Stimulated activated CD8-positive, alpha-beta memory T cell treated with anti-CD3 and anti-CD28 coated beads, Interleukin-7, amount 100 ng/mL, for 1 hour (primary cell): ENCODE measurements at places on chromosomes 6 and 20.

DNA sequence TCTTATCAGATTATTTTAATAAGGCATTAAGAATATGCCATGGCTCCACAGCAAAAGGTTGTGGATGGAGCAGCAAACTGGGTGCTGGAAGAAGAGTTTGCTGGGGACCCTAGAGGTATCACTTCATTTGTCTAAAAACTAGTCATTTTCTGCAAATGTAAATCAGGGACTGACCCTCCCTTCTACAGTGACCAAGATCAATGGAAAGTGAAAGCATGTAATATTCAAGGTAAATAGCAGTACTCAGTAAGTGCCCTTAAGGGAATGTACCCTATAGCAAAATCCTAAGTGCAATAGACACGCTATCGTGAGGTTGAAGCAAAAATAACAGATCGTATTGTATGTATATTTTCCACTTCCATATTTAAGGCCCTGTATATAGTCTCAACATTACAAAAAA lies 38.7 kb downstream of the TRDN start:
- no peak for DNase-seq

DNA sequence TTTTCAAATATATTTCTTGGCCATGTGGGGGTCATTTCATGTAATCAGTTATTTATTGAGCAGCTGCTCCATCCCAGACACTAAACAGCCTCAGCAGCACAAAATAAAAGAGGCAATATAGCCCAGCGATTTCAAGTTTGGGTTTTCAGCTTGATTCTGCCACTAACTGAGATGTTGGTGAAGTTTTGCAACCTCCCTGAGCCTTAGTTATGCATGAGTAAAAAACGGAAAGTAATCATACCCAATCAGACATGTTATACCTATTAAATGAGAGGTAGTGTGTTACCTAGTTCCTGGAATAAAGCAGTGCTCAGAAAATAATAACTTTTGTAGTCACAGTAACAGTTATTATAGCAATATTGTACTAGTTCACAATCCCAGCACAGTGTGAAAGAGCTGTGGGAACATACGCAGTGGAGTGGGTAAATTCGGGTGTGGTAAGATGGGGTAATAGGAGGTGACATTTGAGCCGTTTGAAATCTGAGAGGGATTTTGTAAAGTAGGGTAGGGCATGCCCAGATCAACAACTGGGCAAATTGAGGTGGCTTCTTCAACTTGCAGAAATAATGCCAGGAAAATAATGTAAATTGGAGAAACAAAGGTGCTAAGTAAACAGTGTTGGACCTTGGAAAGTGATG lies 1.5 kb downstream of the SLC9A8 start:
- no peak for DNase-seq

DNA sequence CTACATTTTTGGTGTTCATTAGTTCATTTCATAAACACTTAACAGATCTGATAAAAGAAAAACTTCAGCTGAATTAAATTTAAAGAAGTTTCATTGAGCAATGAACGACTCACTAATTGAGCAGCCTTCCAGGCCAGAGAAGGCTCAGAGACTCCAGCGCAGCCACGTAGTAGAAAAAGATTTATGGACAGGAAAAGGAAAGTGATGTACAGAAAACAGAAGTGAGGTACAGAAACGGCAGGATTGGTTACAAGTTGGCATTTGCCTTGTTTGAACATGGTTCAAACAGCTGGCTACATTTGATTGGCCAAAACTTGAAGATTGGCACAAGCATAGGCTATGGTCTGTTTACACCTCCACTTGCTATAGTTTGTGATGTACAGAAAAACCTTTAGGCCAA lies 166.3 kb upstream of the DTNBP1 start:
- DNase-seq: no peak

DNA sequence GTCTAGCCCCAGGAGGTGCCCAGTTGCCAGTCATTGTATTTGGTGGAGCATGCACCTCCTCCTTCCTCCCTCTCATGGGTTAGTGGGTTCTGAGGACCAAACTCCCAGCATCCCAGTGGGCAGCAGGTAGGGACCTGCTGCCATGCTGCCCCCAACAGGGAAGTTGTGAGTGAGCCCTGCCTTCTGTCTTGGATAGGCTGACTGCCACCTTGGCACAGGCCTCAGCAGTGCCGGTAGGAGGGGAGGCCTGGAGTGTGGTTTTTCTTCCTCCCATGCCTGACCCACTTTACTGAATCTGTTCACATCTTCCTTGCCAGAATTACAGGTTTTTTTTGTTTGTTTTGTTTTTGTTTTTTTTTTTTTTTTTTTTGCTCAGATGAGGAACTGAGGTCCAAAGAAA lies 24.5 kb downstream of the PLCG1 start:
- no peak for DNase-seq

DNA sequence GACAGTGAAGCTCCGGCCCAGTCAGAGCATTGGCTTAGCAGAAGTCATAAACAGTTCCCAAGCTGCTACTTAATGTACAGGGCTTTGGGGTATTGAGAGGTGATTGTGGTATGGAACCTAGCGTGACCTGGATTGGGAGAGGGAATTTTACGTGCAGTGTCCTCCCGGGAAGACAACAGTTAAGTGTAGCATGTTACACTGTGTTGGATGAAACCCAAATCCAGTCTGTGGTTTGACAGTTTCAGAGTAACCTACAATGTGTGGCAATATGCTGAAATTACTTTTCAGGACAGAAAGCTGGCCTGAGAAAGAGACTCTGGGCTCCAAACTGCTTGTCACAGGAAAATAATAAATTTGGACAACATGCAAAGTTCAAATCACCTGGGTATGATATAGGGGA lies 28.1 kb upstream of the RALGAPA2 start:
- DNase-seq: no peak

DNA sequence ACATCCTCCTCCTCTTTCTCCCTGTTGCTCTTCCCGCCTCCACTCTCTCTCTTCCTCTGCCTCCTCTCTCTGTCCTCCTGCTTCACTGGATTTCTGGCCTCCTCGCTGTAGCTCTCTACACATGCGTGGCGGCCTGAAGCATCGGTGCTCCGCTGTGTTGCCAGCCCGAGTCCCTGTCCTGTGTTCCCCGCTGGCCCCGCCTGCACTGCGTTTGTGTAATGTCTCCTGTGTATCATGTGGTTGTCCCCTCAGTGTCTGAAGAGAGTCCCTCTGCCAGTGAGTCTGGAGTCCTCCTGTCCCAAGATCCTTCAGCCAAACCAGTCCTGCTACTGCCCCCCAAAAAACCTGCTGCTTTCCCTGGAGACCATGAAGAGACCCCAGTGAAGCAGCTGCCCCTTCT lies 143.8 kb downstream of the TBC1D7 start:
- no peak for DNase-seq

GRCh38 chr6:26033085-26033940 lies 53.9 kb upstream of the HFE start:
- DNase-seq: no peak

DNA sequence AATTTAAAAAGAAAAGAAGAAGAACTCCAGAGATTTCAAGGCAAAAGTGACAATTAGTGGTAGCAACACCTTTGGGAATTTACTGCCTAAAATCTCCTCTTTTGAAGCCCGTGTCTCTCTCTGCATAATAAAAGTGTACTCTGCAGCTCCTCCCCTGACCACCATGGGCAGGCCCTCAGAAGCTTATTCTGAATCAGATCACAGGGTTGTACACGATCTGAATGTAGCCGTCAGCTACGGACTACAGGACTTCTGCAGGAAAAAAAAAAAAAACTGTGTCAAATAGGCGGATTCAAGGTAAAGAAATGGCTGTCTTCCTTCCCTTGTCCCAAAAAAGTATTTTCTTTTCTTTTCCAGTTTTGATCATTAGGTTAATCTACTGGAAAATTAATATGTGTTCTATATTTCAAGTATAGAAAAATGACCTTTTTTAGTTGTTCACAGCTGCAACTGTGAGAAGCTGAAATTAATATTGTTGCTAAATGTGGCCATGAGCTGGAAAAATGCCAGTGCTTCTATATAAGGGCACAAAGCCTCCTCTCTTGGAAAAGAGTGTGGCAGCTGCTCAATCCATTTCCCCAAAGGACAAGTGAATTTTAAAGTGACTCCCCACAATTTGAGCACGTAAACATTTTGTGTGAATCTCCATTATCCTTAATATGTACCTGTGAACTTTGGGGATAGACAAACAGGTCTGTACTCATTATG lies 397.4 kb downstream of the C6orf118 start:
- DNase-seq: no peak

- no peak for DNase-seq
Observed at GRCh38 chr6:140193269-140193668, 818.8 kb upstream of the CITED2 start.

DNA sequence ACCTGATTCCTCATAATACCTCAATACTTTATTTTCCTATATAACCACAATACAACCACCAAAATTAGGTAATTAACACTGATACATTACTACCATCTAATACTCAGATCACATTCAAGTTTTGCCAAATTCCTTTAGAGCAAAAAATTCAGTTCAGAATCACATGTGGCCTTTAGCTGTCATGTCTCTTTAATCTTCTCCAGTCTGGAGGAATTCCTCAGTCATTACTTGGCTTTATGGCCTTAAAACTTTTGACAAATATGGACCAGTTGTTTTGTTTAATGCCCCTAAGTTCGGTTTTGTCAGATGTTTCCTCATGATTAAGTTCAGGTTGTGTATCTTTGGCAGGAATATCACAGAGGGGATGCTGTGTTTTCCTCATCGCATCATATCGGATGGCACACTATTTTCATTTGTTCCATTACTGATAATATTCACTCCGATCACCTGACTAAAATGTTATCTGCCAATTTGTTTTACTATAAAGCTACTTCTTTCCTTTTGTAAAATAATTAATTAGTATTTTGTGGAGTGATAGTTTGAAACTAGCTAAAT lies 51.2 kb upstream of the AKIRIN2 start:
- DNase-seq: no peak

DNA sequence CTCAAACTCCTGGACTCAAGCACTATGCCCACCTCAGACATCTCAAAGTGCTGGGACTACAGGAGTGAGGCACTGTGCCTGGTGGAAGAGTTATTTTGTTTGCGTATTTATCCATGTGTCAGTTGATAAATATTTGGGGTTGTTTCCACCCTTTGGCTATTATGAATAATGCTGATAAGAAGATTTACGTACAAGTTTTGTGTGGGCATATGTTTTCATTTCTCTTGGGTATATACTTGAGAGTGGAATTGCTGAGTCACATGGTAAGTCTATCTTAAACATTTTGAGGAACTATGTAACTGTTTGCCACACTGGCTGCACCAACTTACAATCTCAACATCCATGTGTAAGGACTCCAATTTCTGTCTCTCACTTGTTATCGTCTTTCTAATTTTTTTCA lies 200.3 kb downstream of the RNGTT start:
- no peak for DNase-seq

- DNase-seq: no peak
Observed at GRCh38 chr20:37328149-37328945, 17.6 kb upstream of the SRC start.

GRCh38 chr6:129031051-129031599 lies 148.2 kb downstream of the LAMA2 start:
- no peak for DNase-seq

DNA sequence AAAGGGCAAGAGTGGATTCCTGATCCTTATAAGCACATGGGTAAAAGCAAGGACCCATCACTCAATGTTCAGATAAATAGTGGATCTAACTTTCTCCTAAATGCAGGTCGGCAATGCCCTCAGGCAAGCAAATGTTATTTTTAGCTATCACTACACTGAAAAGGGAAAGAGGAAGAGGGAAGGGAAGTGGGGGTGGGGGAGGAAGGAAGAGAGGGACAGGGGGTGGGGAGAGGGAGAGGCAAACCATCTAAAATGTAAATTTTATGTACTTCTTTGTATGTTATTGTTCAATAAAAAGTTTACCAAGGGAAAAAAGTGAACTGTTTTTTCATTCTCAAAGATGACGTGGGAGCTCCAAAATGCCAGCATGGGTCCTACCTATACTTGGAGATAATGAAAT lies 44.2 kb downstream of the CHD6 start:
- no peak for DNase-seq

DNA sequence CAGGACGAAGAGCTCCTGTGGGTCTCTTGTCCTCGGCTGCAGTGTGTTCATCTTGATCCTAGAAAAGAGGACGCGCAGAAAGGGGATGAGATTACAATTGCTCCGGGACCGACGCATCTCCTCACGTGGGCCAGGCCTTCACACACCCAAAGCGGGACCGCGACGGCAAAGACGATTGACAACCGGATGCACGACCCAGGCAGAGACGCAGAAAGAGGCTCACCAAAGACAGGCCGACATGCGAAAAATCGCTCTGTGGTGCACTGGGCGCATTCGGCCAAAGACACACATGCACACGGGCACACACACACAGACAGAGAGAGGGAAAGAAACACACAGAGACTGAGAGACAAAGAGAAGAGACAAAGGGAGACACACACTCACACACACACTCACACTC lies 1089.9 kb upstream of the DEFB115 start:
- no peak for DNase-seq

- DNase-seq: no peak
Observed at GRCh38 chr6:41836660-41837052, 49.2 kb downstream of the TOMM6 start.

DNA sequence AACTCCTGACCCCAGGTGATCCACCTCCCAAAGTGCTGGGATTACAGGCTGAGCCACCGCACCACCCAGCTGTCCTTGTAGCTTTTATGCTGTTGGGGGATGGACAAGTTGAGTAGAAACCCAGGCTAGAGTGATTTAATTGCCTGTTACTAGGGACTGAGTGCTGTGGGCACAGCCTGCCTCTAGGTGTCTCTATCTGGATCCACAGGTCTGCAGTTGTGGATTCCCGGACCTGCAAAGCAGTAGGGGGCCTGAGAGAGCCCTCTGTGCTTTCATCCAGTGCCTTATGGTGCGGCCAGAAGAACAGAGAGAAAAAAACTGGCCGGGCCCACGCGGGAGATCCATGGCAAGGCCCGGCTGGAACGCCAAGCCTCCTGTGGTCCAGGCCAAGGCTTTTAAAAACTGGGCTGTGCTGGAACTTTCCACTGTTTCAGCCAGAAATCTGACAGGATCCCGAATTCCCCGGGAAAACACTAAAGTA lies 5.2 kb downstream of the SIRPA start:
- no peak for DNase-seq

GRCh38 chr6:153485072-153485471 lies 354.0 kb upstream of the RGS17 start:
- DNase-seq: no peak

DNA sequence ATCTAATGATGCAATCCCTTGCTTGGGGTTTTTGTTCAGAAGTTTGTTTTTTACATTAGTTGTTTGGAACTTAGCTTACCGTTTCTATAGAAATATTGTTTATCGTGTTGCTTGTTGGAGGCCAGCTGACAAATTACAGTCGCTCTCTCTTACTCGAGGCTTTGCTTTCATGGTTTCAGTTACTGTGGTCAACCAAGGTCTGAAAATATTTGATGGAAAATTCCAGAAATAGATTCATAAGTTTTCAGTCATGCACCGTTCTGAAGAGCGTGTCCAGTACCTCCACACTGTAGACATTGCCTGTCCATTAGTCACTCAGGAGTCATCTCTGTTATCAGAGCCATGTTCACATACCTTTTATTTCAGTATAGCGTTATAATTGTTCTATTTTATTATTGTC lies 47.9 kb downstream of the DEK start:
- no peak for DNase-seq
